IPS DF 6.9 (cell line): ENCODE measurements at places on chromosomes 5 and 9.

DNA sequence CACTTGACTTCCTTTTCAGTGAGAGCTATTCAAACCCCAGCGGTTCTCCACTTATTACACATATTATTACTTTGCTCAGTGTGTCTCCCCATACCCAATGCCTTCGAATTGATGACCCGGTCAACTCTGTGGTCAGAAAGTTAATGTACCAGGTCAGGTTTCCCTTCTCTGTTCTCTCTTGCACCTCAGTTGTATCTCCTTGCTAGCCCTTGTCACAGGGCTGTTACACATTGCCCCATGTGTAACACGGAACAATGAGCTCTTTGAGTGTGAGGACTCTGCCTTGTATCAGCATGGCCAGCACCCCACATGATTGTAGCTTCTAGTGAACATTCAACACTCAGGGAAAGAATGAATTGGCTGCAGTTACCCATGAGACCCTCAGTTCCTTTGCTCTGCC is 73.6 kb downstream of the DOCK2 start:
- DNase-seq = no peak

GRCh38 chr9:16801871-16802466 is 68.5 kb downstream of the BNC2 start:
- no peak for DNase-seq

DNA sequence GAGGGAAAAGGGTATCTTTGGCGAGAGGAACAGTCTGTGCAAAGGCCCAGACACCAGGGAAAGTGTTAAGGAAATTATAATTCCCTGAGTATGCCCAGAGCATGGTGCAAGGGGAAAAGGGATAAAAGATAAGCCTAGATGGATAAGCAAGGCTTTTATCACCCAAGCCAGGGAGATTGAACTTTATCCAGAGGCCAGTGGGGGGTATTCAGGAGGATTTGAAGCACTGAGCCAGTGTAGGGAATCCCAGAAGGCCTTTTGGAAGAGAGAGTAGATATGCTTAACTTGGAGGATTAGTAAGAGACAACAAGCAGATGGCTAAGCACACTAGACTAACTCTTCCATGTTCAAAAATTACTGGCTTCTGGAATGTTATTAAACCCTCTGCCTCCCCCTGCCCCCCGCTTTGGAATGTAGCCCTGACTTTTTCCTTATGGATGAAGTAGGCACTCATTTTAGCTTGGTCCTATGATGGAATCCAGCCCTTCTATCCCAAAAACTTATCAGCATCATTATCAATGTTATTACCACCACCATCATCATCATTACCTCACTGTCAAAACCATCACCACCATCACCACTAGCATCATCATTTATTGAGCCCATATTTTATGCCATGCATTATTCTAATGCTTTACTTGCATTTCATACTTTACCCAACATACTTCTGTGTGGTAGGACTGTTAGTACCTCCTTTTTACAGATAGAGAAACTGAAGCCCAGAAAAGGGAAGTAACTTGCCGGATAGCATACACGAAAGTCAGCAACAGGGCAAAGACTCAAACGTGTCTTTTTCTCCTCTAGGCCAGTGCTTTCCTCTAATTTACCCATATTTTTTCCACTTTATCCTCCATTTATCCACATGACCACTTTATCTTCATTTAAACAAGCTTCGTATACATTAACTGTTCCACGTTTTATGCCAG is 237.0 kb downstream of the PAPPA start:
- no peak for DNase-seq

- DNase-seq = no peak
Measured at GRCh38 chr9:119165131-119165530, 204.1 kb downstream of the BRINP1 start.

DNA sequence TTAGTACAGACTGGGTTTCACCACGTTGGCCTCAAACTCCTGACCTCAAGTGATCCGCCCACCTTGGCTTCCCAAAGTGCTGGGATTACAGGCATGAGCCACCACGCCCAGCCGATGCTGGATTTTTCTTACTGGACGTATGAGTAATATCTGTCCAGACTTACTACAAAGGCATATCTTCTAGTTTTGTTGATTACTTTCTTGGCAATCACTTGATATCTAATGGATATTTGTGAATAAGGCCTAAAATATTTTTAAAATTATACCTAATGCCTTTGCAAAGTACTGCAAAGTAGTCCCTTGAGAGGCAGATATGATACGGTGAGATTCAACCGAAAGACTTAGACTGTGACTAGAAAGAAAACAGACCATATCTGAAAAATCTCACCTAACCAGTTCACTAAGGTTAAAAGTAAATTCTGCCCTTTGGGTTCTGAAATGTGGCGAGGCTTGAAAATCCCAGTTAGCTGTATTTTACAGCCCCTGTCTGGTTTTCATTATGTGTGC is 152.1 kb downstream of the GNAQ start:
- DNase-seq = no peak

- peak; percentile 41 for DNase-seq
Measured at GRCh38 chr5:171980792-171981191, 25.6 kb downstream of the FBXW11 start.
